ENCODE measurements at places on chromosomes 4 and X.

DNA sequence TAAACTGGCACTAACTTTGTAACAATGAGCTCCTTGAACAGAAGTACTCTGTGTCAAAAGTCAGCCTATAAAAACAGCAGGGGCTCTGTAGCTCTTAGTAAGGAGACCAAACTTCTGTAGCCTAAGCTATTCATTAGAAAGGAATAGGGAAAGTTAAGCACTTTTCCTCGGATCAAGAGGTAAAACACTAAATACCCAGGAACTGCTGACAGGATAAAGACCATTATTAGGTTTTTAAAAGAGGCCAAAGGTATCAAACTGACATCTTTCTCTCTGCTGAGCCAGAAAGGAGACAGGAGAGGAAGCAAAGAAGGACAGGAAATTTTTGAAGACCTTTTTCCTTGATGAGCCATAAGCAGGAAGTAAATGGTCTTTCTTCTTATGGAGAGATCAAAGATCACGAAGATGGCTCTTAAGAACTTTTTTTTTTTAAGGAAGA is 31.9 kb downstream of the ANAPC10 start:
- DNase-seq = no peak

DNA sequence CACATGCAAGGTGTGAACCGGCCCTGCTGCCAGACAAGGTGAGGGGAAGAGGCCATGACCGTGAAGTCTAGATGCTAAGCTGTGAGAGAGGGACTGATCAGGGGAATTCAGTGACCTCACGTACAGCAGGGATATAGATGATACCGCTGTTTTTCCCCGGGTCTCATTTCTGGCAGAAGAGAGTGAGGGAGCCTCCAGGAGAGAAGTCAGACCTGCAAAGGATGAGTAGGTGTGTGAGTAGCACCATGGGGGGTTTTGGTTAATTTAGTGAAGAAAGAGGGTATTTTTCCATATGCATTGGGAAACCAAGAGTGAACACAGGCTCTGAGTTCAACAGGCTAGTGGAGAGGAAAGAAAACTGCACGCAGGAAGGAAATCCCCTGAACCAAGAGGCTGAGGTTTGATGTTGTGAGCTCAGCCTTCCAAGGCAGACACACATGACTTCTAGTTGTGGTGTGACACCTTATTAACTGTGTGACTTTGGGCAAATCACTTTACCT is 127.6 kb upstream of the GATB start:
- DNase-seq = no peak

- no peak for DNase-seq
Measured at GRCh38 chr4:67701517-67701850, 529 bp upstream of the UBA6 start.

DNA sequence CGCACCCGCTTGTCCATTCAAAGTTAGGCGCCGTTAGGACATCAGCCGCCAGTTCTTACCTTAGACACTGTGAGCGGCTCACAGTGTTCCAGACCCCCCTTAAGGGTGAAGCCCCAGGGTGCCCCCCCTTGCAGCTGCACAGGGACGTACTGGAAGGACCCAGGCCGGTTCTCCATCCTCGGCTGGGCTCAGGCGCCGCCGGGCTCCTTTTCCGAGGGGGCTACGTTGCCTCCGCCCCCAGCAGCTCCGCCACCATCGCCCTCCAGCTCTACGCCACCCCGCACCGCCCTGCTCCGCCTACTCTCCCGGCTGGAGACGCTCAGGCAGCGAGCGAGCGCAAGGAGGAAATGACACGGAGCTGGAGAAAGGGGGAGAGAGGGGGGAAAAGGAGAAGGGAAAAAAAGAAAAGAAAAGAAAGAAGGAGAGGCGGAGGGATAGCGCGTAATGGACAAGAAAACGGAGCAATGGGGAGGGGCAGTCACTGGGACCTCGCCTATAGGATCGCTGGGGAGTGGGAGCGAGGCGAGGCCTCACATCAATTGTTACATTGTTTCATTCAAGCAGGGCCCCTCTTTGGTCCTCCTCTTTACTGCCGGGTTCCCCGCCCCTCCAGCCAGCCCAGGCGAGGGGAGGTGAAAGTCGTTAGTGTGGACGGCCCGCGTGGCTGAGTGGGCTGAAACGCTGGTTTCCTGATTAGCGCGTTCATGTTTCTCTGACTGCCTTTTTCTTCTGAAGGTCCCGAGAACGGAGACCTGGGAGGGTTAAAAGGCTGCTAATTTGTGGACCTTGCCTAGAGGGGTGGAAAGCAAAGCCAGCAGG is at the start of gene SHROOM4:
TSS of gene SHROOM4 (minus strand) at position 352 of the 819 bp plus-strand sequence. CDS start at position 176, 176 bp downstream.
- DNase-seq = no peak

- no peak for DNase-seq
Measured at GRCh38 chr4:38815885-38816782, 11.5 kb upstream of the TLR1 start.

DNA sequence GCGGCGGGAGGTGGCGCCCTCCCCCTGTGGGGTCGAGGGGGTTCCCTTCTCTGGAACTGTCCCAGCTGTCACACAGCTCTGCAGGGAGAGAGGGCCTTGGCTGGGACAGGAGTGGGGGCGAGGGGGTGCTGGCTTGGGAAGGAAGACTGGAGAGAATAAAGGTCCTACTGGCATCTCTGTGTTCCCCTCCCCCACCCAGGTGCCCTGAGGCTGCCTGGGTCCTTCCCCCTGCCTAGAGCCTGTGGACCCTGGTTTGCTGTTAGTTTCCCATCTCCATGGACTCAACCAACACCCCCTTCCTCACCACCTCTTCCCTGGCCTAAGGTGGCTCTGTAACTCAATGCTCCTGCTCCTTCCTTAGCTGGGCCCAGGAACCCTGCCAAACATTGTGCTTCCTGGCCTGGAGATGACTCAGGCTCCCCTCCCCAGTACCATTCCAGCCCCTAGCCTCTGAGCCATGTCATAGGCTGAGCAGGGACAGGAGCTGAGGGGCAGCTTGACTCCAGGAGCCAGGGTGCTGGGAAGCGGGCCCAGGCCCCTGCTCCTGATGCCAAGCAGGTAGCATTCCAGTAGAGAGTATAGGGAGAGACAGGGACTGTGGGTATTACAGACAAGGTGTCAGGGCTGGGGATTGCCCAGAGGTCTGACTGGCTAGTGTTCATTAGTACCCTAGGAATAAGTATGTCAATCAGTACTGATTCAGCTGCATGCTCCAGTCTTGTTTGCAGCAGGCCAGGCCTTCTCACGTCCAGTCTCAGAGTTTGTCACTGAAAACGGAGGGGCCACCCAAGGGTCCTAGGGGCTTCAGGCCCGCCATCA is 100.7 kb downstream of the EFNB1 start:
- no peak for DNase-seq

- DNase-seq = no peak
Measured at GRCh38 chrX:45722471-45722870, 521.8 kb upstream of the DIPK2B start.

Measured in activated naive CD4-positive, alpha-beta T cell treated with anti-CD3 and anti-CD28 coated beads, Interleukin-2, amount 10 ng/mL, durations not matched to agents 7 days and 5 days (primary cell).